ENCODE measurements at places on chromosomes 2 and 18.

DNA sequence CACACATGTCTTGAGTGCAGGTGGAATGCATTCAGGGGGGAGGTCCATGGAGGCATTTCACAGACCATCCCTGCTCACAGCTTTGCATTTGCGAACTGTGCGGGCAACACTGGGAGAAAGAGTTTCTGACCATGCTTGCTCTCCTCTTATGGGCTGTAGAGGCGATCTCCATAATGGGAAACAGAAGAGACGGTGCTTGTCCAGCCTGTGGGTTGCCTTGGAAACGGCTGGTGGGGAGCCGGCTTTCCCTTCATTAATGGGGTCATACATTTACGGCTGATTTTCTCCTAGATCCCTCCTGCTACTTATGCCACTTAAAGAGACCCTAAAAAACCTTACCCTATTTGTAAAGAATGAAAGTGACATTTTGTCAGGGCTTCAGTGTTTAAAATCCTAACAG, 147.4 kb downstream of the SOX11 start:
- no peak for DNase-seq

DNA sequence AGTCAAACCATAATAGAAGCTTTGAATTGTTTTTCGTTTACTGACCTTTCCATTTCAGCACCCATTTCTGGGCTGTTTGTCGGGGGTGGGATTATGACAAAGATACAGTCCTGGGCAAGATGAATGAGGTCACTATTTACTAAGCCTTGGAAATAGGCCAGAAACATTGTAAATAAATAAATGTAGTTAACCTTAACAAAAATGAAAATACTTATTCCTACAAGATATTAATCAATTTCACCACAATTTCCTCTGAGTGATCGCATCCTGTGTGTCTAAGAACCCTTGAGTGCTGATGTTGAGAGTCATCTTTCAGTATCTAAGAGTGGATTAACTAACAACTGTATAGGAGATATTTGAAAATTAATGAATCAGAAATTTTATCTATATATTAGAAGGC, 14.0 kb downstream of the ITGA4 start:
- DNase-seq = no peak

- DNase-seq = no peak
Measured at GRCh38 chr2:219183151-219183772, 5.2 kb downstream of the RETREG2 start.

DNA sequence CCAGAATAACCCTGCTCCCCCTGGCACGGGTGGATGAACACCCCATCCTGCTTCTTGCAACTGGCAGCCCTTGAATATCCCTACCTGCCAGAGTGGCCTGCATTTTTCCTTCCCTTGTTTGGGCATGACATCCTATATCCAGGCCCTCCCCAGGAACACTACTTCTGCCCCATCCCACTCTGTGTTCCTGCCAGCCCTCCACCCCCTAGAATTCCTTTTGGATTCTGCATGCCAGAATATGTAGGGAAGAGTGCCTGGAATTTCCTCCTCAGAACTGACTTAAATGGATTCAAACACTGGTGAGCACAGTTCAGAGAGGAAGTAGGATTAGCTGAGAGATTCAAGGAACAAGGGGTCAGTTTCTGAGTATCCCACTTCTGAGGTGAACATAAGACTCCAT, 123.5 kb upstream of the PELI1 start:
- no peak for DNase-seq

DNA sequence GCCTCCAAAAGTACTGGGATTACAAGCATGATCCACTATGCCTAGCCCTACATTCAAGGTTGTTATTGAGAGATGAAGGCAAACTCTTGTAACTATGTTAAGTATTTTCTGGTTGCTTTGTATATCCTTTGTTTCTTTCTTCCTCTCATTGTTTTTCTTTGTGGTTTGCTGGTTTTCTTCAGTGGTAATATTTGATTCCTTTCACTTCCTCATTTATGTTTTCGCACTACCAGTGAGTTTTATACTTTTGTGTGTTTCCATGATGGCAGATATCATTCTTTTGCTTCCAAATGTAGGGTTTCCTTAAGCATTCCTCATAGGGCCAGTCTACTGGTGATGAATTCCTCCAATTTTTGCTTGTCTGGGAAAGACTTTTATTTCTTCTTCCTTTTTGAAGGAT, 90.2 kb downstream of the NCK2 start:
- no peak for DNase-seq

DNA sequence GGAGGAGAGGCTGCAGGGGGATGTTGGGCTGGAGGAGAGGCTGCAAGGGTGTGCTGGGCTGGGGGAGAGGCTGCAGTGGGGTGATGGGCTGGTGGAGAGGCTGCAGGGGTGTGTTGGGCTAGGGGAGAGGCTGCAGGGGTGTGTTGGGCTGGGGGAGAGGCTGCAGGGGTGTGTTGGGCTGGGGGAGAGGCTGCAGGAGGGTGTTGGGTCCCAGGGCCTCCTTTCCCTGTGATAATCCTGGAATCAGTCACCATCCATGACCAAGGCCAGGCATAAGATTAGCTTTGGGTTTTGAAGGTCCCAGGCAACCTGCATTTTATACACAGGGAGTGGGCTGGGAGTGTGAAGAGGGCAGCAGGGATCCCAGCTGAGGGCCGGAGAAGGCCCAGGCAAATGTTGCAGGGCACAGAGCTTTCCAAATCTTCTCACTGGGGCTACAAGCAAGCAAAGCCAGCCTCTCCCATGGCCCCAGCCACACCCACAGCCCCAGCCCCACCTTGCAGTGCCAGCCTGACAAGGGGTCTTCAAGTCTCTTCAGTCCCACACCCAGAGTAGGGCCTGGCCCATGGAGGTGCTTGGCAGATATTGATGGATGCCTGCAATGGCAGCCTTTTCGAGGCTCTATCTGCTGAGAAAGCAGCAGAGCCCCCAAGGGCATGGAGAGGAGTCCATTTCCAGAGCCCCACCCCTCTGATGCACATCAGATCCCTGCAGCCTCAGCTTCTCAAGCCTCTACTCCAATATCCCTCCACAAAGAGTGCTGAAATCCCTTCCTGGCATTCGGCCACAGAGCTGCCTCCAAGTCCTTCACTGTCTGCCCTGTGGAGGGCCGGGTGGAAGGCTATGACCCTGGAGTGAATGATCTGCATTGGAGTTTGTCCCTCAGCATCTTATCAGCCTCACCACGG, 50.3 kb upstream of the GLI2 start:
- DNase-seq = no peak

DNA sequence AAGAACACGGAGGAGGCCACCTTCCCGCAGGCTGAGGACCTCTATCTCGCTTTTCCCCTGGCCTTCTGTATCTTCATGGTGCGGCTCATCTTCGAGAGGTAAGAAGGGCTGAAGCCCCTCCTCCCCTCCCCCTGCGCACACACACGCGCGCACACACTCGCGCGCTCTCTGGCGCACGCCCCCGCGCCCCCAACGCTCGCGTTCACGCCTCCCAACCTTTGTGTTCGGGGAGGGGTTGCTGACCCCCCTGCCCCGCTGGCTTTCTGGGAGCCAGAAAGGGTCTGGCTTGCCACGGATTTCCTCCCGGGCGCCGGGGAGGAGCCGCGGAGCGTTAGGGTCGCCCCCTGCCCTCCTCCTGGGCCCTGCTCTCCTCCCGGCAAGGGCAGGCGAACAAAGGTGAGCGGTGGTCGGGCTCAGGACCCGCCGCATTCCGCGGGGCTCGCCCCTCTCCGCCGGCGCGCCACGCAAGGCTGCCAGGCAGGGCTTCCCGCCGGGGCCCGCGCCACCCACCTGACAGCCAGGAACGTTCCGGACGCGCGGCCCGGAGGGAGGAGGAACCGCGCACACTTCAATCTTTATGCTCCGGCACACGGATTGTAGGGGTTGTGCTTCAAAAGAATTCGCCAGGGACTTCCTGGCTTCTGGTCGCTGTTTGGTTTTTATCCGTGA, 583 bp downstream of the CERS6 start:
- no peak for DNase-seq

DNA sequence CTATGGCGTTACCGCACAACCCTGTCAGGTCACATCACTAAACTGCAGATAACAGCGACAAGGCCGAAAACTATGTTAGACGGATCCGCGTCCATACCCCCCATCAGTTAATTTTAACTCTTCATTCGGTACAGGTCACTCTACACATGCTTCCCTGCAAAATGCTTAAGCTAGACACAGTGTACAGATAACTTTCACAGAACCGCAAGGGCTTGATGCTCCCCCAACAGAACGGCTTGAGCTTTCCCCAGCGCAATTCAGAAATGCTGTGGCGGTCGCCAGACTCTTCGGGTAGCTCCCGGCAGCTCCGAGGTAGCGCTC, 283 bp upstream of the RBBP8 start:
- DNase-seq = no peak

- DNase-seq = no peak
Measured at GRCh38 chr2:23836971-23837565, 89.9 kb downstream of the ATAD2B start.

GRCh38 chr2:75614162-75614651, 32.4 kb upstream of the MRPL19 start:
- DNase-seq = no peak

DNA sequence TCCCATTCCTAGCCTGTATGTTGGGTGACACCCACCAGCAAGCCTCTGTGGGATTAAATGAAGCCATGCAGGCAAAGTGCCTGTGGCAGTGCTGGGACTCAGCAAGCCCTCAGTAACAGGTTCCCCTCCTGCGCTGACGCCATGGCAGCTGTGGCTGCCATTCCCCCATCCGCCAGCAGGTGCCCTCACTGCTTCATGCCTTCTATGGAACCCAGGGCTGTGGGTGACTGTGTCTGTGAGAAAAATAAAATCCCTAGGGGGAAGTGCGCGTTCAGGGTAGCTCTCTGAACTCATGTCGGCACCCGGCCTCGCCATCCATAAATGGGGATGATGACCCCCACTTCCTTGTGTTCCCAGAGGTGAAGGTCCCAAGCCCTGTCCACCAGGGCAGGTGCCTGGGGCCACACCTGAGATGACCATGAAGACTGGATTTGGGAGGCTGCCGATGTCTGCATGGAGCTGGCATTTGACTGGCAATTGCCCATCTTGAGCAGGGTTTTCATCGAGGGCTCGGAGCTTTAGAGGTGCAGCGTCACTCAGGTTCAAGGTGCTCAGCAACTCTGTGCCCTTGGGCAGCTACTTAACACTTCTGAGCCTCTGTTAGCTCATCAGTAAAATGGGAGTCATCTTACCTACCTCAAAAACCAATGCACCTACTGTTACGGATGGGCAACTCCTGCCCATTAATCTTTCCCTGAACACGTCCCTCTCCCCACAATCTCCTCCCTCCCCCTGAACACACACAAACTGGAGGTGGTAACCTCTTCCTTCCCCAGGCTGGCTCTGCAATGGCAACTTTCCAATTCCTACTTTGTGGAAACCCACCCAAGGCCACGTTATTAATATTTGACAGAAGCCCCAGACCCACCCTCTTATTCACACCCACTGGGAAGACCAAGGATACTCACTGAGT, 2.9 kb upstream of the MAL start:
- DNase-seq = no peak

GRCh38 chr2:241031436-241032165, 33.2 kb downstream of the SNED1 start:
- no peak for DNase-seq

GRCh38 chr2:69159986-69160385, 147.0 kb downstream of the ANTXR1 start:
- DNase-seq = no peak

DNA sequence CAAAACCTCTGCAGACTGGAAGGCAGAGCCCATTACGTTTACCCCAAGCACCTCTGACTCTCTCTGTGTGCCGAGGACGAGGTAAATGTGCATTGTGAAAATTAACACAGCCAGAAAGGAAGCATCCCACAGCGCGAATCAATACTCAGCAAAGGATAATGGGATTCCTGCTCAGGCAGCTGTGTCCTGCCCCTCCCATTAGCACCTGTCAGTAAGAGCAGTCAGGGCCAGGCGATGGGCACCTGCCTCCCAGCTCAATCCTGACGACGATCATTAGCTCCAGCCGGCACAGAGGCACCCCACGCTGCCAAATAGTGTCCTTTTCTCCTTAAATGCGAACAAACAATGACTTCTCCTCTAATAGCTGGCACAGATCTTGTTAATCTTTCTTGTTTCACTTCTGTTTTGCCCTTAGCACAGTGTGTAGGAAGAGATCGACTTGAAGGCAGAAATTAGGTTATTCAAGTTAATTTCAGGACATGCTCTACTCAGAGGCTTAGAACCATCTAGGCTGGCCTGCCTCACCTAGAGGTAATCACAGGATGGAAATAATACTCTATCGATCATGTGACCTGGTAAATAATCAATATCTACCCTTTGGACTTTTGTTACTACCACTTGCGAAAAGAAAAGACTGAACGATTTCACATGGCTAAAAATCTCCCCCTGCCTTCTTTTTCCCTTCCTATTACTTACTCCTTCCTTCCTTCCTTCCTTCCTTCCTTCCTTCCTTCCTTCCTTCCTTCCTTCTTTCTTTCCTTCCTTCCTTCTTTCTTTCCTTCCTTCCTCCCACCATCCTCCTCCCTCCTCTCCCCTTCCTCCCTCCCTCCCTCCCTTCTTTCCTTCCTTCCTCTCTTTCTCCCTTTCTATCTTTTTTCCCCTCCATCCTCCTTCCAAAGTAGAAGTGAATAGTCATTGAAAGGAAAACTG, 487.9 kb upstream of the ID2 start:
- no peak for DNase-seq

- no peak for DNase-seq
Measured at GRCh38 chr2:203997481-203997880, 60.9 kb downstream of the ICOS start.

GRCh38 chr2:12498704-12499103, 218.0 kb upstream of the TRIB2 start:
- DNase-seq = no peak

DNA sequence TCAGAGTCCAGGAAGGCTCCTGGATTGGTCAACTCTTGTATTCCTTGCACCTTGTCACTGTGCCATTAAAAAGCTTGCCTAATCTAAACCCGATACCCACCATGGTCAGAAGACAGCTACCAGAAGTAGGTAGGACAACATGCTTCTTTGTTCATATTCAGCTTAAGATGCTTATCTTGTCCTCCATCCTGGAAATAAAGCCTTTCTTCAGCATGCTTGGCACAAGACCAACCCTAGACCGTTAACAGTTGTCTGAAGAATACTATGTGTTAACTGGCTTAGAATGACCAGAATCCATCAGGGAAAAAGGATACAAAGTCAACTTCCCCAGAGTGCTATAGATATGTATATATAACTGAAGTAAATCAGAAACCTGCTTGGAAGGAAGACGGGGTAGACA, 193.9 kb downstream of the ZRANB3 start:
- DNase-seq = no peak

DNA sequence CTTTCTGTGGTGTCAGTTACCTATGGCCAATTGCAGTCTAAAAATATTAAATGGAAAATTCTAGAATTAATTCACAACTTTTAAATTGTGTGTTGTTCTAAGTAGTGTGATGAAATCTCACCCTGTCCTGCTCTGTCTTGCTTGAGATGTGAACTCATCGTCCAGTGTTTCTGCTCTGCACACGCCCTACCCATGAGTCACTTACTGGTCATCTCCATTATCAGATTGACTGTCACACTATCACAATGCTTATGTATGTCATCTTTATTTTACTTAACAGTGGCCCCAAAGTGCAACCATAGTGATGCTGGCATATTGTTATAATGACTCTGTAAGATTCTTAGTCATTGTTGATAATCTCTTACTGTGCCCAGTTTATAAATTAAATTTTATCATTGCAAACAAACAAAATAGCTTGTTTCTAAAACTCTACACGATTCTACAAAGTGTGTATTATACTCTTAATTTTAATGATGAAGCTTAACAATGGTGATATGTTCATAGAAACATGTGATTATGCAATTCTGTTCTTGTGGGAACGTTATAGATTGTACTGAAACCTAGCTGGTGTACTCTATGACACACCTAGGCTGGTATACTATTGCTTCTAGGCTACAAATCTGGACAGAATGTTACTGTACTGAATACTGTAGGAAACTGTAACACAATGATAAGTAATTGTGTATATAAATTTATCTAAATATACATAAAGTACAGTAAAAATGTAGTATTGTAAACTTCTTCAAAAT, 1086.8 kb upstream of the PIK3C3 start:
- no peak for DNase-seq

Data from cortex of kidney (tissue), 1 donor.